Effector CD8-positive, alpha-beta T cell (primary cell): ENCODE measurements at places on chromosomes 11 and 22.
A peak's percentile ranks its signal among the peaks of the same experiment; 100 is the strongest.

DNA sequence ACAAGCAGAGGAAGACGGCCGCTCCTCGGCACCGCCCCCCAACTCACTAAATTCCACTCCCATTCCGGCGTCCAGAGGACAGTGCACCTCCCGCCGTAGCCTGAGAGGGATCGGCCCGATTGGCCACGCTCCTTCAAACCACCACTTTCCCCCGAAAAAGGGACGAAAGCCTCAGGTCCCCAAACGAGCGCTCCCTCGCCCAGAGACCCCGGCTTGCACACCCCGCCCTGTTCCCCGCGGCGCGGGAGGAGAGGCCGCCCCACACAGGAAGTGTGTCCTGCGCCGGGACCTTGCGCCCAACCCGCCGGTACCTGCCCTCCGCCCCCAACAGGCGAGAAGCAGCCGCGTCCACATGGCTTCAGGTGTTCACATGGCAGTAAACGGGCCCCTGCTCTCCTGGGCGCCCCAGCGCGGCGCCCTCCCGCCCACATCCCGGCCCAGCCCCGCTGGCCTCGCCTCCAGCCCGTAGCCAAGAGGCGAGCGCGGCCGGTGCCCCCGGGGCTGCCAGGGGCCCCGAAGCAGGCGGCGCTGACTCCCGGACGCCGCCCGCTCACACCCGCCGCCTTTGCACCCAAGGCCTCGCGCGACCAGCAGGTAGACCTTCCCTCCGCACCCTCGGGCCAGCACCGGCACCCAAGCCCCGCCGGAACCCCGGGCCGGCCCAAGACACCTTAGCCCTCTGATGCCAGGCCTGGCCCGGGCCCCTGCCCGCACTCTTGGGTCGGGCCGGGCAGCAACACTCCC is 849 bp downstream of the TCF20 start:
- peak; percentile 56 for DNase-seq

DNA sequence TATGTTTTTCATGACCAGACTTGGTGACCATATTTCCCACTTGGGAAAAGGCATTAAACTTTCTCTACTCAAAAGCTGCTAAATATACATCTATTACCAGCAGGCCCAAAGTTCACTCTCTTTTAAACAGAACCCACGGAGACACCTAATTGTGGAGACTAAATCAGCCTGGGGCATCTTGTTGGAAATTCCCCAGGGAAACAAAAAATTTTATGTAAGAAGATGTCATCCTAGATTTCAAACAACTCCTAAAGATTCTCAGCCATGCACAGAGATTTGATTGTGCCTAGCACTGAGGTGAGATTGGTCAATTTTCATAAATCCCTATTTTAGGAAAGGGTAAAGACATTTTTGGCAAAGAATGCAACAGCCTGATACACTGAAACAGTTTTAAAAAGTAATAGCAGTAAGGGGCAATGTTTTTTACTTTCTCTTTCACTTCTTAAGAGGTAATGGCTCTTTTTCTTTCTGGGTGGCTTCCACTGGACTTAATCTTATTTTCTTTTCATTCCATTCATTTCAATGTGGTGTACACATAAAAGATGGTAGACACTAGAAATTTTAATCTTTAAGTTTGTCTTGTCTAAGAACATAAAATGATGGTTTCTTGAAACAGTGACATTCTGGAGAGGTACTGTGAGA is 9.6 kb downstream of the OR52N2 start:
- no peak for DNase-seq

DNA sequence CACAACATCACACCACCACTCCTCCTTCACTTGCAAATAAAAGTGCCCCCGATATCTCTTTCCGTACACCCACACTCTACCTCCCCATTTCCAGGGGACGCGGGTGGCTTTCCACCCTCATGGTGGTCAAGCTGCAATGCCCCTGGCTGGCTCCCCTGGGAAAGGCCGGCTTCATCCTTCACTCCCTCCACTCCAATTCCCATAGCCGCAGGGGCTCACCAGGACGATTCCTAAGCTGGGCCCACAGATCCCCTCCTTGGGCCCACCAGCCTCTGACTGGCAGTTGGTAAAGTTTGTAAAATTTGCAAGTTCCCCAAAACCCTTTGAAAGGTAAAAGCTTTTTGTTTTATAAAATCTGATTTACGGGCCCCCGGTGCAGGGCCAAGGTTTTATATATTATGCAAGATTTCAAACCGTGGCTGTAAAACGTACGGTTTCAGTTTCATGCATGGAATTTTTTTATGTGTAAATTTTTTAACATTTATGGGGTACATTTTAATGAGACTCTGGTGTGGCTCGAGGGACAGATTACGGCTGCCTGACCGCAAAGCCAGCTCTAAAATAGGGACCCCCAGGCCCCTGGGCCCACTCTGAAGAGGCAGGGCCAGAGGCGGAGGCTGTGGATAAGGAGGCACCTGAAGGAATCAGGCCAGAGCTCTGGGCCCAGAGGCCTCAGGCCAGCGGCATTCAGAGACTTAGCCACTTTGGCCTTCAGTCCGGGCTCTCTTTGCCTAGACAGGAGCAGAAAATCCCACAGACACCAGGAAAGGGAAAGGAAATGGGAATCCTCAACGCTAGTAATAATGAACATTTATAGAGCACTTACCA is 106.5 kb downstream of the FEZ1 start:
- DNase-seq: no peak

GRCh38 chr11:65680192-65680743 is 17.6 kb upstream of the RELA start:
- DNase-seq: no peak

DNA sequence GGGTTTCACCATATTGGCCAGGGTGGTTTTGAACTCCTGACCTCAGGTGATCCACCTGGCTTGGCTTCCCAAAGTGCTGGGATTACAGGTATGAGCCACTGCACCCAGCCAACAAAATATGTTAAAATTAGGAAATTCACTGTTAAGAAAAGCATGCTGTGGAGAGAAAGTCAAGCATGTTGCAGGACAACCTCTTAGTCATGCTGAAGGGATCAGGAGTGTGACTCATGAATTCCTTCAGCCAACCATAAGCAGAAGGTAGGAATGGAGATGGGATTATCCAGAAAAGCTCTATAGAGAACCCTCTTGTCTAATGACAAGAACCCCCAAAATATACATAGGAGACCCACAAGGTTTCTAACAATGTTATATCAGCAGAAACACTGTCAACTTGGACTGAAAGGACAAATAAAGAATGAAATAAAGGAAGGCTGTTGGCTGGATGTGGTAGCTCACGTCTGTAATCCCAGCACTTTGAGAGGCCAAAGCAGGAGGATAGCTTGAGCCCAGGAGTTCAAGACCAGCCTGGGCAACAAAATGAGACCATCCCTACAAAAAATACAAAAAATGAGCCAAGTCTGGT is 16.0 kb downstream of the MRTFA start:
- DNase-seq: no peak

GRCh38 chr11:63997801-63998337 is 11.6 kb downstream of the OTUB1 start:
- no peak for DNase-seq

- DNase-seq: no peak
Measured at GRCh38 chr22:38566726-38567504, 3.1 kb downstream of the DMC1 start.

GRCh38 chr11:95991545-95991944 is 67.6 kb upstream of the MTMR2 start:
- DNase-seq: no peak

DNA sequence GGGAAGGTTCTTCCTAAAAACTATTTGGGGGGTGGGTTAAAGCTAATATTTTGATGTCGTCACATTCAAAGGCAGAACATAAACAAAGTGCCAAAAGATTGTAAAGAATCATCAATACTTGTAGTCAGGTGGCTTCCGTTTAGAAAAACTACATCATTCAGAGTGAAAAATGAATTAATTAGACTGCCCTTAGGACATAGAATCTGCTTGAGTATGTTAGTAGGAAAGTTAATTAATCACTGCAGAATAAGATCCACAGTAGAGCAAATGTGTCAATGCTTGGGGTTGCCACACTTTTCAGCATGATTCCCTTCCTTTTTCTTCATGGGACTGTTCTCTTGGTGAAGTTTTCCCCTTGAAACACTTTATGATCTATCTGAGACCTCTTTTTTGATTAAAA is 166.8 kb upstream of the MTNR1B start:
- no peak for DNase-seq

- DNase-seq: no peak
Measured at GRCh38 chr11:75786101-75786736, 17.6 kb downstream of the DGAT2 start.

DNA sequence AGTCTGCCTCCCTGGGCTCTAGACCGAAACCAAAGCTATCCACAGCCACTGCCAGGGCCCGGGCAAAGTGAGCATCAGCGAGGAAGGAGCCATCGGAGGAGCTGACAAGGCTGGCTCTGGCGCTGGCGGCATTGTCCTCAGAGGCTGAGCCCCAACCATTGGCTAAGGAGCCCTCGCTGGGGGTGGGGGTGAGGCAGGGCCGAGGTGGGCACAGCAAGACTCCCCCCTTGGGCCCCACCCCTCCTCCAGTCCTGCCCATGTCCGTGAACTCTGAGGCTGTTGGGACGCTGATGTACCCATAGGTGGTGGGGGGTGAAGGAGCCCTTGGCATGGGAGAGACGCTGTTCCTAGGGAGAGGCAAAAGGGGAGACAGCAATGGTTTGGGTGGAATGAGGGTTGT is 11.2 kb downstream of the ROBO4 start:
- DNase-seq: no peak

- no peak for DNase-seq
Measured at GRCh38 chr11:113553235-113553634, 78.0 kb upstream of the DRD2 start.

- DNase-seq: no peak
Measured at GRCh38 chr11:74138572-74138971, 32.2 kb downstream of the C2CD3 start.

- DNase-seq: no peak
Measured at GRCh38 chr11:81787584-81788049, 946.0 kb downstream of the FAM181B start.

- no peak for DNase-seq
Measured at GRCh38 chr11:78941226-78941851, 366.7 kb upstream of the NARS2 start.

GRCh38 chr11:103652013-103652412 is 384.4 kb upstream of the DDI1 start:
- no peak for DNase-seq

DNA sequence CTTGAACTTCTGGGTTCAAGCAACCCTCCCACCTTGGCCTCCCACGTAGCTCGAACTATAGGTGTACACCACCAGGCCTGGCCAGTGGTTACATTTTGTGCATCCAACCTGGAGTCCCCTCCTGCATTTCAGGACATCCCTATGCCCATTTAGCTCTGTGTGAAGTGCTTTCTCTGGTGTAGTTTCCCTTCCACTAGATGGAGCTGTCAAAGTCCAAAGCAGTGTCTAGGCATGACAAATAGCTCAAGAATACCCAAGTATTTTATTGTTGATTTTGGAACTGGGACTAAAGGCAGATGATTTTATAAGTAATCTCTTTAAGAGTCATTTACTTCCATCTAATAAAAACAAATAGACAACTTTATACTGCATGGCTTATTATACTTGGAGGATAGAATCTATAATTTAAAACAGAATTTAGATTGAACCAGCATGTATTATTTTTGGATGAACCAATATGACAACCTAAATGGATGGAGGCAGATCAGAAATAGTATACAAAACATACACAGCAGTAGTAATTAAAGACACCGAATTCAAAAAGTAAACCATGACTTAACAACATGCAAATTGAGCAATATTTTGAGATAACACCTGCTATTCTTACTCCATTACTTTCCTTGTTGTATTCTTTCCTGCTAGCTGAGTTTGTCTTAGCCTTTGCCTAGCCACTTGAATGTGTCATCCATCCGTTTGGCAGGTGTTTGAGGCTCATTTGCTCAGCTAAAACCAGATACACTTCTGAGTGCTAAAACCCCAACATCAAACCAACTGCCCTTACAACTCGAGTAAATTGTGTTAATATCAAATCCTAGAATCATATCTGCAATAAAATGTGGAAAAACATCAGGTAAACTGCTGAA is 37.7 kb downstream of the EIF4ENIF1 start:
- no peak for DNase-seq

GRCh38 chr22:28977060-28977459 is 84.6 kb downstream of the C22orf31 start:
- no peak for DNase-seq

DNA sequence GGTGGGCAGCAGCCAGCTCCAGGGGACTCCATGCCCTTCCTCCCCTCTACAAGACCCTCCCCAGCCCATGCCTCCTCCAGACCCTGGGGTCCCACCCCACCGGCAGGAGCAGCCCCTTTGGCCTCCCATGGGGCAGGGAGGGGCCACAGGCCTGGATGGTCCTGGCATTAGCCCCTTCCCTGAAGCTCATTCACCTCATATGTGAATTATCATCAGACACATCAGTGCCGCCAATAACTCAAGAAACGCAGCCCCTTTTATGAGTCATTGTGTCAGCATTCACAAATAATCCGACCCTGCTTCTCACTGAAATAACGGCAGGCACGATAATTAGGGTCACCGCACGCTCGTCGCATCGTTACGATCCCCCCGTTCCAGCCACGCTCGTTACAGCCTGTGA is 124.2 kb downstream of the BRD1 start:
- no peak for DNase-seq

DNA sequence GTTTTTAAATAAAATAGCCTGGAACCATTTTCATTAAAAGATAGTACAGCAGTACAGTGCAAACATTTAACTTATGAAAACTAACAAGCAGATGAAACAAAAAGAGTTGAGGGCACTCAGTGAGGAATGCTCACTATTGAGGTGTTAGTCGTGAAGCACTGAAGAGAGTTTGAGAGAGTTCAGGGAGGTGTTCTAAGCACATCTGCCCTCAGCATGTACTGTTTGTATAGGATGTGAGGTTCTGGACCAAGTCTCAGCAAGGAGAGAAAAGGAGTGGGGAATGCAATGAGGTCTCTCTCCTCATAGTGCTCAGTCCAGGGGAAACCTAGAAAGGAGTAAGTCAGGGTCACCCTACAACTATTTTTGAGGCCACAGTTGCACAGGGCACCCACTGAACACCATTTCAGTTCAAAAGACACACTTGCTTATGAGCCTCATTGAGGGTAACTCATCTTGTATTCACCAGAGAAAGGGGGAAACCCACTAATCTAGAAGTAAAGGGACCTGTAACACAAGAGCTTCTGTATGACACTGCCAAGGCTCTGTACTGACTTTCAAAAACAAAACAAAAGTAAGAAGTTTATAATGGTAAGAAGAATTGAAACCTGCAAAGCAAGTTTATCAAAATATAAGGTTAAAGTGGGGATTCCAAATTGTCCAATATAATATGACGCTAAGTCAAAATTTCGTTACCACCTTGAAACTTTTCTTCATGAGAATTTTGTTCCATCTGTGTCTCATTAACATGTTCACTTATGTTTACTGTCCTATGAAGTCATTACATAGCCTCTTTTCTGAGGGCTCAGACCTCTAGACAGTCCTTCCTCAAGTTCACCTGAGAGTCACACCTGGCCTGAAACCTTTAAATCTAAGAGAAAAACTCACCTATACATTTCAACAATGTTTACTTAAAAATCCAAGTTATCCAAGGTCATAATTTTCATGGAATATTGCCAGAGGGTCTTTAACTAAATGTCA is 275.3 kb downstream of the ETS1 start:
- DNase-seq: no peak

- DNase-seq: no peak
Measured at GRCh38 chr11:12802418-12803085, 128.3 kb downstream of the TEAD1 start.
